ENCODE measurements at places on chromosomes 7 and 10.

GRCh38 chr10:109348324-109348723, 575.0 kb downstream of the XPNPEP1 start:
- DNase-seq = no peak

- DNase-seq = no peak
Observed at GRCh38 chr7:144786522-144786921, 49.3 kb downstream of the TPK1 start.

GRCh38 chr7:45689011-45689796, 115.0 kb downstream of the ADCY1 start:
- no peak for DNase-seq

DNA sequence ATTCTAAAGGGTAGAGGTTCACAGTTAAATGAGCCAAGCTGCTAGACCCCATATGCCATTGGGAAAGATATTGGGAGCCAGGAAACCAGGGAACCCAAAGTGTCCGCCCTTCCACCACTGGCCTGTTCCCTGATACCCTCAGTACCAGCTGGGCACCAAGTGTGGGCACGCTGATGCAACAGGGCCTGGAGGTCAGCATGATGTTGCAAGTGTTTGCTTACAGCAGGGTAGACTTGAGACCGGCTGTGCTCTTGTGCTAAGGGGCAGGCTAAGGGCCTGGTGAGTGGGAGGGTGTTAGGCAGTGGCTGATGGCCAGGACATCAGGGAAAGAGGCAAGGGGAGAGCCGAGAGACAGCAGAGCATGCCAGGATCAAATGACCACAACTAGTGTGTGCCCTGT, 21.0 kb upstream of the MYL7 start:
- no peak for DNase-seq

- no peak for DNase-seq
Observed at GRCh38 chr10:93495654-93496321, 624 bp upstream of the CEP55 start.

GRCh38 chr7:45662540-45663166, 88.5 kb downstream of the ADCY1 start:
- no peak for DNase-seq

DNA sequence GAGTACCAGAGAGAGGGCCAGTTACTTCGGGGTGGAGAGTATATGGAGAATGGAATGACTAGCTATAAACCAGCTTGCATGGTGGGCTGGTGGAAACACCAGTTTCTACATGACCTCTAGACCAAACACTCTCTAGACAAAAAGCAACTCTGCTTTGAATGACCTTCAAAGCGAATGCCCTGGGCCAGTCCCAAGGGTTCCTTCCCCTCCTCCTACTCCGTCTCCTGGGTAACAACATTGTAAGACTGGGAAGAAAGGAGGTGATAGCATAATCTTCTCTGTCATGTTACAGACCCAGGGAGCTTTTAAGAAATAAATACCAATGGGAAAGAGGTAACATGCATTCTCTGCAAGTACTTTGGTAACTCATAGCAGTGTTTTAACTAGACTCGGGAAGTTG, 7.4 kb downstream of the HK1 start:
- DNase-seq = no peak

GRCh38 chr10:45420453-45421192, 46.6 kb downstream of the ALOX5 start:
- DNase-seq = no peak

DNA sequence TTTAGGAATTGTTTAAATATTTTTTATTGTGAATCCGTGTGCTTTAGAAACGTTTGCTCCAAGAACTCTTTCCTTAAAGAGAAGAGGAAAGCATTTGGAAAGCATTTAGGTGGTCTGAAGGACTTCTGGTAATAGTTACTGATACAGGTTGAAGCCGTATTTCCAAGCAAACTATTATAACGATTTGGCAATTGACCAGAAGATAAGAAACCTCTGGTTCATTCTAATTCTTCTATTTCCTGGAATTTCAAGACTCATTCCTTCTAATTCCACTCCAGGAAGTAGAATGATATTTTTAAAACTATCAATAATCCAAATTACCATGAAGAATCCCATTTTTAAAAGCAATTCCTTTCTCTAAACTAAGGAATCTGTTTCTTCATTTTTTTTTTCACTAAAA, 158.9 kb upstream of the AGR3 start:
- DNase-seq = no peak

DNA sequence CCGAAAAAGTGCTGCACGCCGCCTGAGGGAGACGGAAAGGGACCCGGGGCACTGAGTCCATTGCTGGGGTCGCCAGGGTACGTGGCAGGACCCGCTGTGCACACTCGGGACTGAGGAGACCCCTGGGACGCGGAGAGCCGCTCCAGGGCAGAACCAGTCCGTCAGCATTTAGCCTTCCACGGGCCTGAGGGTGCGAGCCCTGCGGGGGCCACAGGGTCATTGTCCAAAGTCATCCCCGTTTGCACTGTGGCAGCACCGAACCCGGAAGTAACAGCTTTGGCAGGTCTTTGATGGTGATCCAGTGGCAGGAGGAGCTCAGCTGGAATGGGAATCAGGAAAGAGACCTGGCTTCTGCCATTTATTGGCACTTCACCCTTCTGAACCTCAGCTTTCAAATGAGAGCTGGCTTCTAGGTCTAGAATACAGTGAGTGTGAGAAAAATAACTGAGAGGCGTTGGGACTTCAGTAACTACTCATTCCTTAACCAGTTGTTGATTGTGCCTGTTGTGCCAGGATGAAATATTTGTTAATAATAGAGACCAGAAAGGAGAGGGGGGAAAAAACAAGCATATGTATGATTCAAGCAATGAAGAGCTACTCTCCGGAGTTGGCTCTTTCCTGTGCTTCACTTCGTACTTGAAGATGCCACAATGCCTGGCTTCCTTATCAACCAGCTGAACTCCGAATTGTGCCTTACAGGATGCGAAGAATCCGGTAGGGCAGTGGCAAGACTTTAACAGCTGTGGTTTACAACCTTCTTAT, 811 bp upstream of the ARHGAP12 start:
- DNase-seq = no peak

GRCh38 chr7:117169907-117170306, 153.0 kb downstream of the WNT2 start:
- no peak for DNase-seq

DNA sequence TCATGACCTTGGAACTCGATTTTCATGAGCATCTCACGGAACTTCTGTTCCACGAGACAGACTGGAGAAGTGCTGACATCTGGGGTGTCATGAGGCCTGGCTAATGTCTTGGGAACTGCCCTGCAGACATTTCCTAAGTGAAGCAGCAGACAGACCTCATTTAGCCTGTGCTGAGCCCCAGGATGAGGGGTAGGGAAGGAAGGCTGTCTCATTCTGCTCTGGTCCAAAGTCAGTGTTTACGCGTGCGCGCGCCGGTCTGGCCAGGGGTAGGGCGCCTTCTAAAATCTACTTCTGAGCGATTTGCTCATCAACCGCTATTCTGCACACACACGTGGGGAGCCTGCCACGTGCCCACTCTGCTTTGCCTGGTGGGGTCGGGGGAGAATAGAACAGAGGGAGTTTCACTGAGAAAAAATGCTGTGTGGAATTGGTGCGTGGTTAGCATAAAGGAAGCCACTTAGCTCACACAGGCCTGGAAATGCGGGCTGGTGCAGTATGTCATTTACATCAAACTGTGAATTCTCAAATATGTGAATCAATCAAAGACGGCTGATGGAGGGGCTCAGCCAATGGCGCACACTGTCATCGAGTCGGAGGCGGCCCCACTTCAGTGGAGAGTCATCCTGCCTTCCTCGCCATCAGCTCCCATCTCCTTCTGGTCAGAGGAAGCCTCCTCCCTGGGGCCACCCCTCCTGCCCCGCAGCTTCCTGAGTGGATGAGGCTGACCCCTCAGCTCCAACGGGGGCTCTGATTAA, 335.1 kb downstream of the ADARB2 start:
- DNase-seq = no peak

- DNase-seq = no peak
Observed at GRCh38 chr7:43703573-43703972, 25.8 kb downstream of the COA1 start.

DNA sequence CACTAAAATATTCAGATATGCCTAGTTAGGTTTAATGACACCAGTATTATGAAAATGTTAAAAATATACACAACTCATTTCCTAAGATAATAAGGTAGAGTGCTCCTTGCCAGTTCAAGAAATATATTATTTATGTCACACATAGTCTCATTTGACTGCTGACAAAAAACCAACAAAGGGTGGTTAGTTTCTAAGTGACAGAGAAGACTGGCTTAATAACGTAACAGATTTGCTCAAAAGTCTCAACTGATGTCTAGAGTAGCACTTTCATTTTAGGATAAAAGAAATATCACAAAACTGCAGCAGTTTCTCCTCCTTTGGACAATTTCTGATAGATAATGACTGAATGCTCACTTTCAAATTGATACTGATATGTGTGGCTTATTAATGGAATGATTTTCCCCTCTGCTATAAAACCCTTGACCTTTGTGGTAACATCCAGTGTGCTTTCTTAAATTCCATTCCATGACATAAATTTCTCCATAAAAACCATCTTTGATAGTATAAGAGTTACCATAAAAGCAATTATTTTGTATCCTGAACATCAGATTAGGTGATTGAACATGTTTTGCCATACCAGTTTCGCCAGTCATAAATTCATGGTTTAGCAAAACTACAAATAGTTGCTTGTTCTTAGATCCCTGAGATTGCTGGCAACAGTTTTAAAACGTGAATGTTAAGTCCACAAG, 94.2 kb downstream of the NRBF2 start:
- no peak for DNase-seq

DNA sequence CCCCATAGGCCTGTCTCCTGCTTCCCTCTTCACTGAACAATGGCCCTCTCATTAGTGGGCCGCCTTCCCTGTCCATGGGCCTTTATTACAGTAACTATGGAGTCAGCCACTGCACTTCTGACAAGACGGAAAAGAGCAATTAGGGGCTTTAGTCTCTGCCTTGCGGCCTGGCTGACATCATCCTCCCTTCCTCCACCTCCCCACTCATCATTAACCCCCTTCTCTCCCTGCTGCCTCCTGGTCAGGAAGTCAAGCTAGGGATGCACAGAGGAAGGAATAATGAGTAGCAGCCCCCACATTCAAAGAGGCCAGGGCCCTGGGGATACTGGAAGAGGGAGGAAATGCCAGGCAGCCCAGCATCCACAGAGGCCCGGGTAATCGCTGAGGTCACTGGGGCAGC, 101.6 kb upstream of the PLXNA4 start:
- DNase-seq = no peak

- no peak for DNase-seq
Observed at GRCh38 chr7:151166629-151167196, 781 bp downstream of the GBX1 start.

- DNase-seq = no peak
Observed at GRCh38 chr10:31771331-31771831, 157.2 kb downstream of the ARHGAP12 start.

DNA sequence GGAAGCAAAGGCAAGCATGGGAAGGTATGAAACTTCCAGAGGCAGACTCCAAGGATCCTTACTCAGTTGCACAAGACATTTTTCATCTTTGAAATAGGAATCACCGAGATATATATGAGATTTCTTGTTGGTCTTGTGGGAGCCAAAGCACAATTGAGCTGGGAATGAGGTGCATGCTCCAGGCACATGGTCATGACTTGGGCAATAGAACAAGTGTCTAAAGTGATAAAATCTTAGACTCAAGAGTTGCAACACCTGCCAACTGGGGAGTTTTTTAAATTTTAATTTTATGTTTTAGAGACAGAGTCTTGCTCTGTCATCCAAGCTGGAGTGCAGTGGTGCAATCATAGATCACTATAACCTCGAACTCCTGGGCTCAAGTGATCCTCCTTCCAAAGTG, 169.5 kb upstream of the ADCY1 start:
- no peak for DNase-seq

DNA sequence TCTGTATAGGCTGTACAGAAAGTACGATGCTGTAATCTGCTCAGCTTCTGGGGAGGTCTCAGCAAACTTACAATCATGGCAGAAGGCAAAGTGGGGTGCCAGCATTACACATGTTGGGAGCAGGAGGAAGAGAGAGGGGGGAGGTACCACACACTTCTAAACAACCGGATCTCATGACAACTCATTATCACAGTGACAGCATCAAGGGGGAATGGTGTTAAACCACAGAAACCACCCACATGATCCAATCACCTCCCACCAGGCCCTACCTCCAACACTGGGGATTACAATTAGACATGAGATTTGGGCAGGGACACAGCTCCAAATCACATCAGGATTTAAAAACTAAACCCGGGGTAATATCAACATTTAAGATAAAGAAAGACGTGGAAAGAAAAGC, 468.8 kb upstream of the AUTS2 start:
- no peak for DNase-seq

DNA sequence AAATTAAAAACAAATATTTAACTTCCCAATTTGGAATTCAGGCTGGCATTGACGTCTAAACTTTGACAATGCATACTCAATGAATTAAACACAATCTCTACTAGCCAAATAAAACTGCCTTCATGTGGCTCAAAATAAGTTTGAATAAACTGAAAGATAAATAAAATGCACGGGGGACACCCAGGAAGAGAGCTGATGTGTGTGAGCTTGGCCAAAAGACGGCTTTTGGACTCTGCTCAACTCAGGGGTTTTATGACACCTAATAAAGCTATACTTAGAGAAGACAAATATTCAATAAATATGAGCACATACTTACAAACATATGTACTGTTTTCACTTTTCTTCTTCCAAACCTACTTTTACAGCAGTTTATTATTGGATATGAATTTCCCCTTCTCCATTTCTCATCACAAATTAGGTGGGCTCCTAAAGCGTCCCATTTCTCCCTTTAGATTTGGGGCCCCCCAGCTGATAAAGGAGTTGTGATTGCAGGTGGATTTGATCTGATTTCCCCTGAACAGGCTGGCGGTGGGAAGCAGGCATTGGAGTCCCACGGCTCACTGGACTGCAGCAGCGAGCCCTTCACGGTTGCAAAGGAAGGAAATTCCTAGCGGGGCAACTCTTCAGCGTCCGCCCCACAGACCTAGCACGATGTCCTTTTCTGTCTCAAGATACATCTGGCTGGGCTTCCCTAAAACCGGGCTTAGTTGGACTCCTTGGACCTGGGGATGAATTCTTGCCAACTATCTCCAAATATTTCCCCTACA, 79.6 kb downstream of the INSIG1 start:
- DNase-seq = no peak

DNA sequence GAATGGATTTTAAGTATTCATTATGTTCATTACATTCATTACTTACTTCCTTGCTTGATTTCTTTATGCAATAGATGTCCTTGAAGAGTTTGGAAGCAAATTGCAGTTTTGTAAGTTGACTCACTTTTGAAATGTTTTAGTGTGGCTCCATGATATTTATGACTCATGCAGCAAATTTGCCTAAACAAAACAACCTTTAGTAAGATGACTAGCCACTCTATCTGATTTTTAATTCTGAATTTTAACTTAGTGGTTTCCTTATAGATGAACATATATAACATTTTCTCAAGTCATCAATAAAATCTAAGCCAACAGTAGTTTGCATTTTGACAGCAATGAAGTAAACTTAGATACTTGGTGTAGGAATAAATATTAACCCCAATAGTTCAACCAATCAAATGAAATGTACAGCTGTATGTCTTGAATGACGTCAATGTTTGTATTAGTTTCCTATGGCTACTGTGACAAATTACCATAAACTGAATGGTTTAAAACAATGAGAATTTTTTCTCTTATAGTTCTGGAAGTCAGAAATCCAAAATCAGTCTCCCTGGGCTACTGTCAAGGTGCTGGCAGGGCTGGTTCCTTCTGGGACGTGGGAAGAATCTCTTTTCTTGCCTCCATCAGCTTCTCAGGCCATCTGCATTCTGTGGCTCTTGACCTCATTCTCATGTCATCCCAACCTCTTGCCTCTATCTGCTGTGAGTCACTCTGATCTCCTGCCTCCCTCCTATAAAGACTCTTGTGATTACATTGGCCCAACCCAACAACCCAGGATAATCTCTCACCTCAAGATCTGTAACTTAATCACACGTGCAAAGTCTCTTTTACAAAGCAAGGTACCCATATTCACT, 73.4 kb downstream of the AHR start:
- no peak for DNase-seq

Data from NK-92 treated with Interleukin-12 subunit alpha and Interleukin-12 subunit beta, amount 100 ng/mL, for 24 hours (cell line).